ENCODE measurements at places on chromosomes 12 and 14.

DNA sequence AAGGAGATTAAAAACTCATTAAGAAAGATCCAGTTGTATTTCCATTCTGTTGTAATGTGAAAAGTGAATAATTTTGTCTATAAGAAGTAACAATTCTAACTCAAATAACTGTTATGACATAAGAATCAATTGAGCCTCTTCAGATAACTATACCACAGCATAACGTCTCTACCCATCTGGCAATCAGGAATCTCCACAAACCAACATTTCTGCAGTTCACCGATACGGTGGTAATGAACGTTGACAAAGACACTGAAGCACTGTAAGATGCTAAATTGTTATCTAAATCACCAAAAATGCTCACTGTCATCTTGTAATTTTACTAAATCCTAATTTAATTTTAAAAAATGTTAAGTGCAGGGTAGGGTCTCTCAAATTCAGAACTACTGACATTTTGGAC is 130.9 kb upstream of the USP15 start:
- DNase-seq, result no peak

DNA sequence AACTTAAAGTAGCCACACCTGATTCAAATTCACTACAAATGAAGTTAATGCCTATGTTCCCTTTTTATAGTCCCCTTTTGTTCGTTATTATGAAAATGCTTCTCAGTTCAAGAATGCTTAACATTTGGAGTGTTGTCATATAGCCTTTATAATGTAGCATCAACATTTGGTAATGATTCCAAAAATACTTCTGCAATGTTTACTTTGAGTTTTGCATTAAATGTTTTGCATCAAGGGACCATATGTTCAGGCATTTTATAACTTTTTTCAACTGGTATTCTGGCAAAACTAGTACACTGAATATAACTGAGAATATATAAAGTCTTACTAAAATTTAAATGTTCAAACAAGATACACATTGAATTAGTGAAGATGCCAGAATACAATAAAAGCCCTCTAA is 209.6 kb upstream of the SLC16A7 start:
- DNase-seq, result no peak

- no peak for DNase-seq
Observed at GRCh38 chr12:5244513-5244972, 187.4 kb upstream of the NTF3 start.

- DNase-seq, result no peak
Observed at GRCh38 chr12:67969134-67969802, 20.0 kb upstream of the IFNG-AS1 start.

GRCh38 chr14:51446771-51447170 is 204.9 kb upstream of the FRMD6 start:
- no peak for DNase-seq

- DNase-seq, result no peak
Observed at GRCh38 chr12:2282318-2282717, 229.5 kb downstream of the CACNA1C start.

- no peak for DNase-seq
Observed at GRCh38 chr12:11681207-11681606, 31.7 kb downstream of the ETV6 start.

GRCh38 chr14:92585981-92586937 is 72.7 kb downstream of the RIN3 start:
- peak; percentile 46 for DNase-seq

GRCh38 chr14:92560106-92560865 is 46.7 kb downstream of the RIN3 start:
- peak; percentile 62 for DNase-seq

- DNase-seq, result no peak
Observed at GRCh38 chr12:19217446-19217845, 87.9 kb downstream of the PLEKHA5 start.

GRCh38 chr14:104137297-104138097 is 890 bp upstream of the KIF26A start:
- DNase-seq, result peak; percentile 72

DNA sequence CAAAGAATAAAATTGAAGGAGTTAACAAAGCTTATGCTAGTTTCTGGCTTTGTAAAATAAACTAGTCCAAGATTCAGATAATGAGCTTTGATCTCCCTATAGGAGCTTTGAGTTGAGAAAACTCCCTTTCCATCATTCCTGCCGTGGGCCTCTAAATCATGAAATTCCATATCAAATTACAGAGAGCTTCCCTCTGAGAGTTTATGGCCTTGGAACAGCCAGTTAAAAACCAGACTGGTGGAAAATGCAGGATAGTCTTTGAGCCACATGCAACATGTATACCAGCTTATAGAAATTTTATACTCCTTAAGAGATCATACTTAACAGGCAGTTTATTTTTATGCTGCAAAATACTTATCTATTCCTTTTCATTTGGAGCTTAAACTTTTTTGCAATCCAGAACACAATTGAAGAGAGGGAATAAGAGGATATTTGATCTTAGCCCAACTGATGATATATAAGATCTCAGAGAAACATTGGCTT is 175.8 kb upstream of the ATP2B1 start:
- DNase-seq, result no peak

DNA sequence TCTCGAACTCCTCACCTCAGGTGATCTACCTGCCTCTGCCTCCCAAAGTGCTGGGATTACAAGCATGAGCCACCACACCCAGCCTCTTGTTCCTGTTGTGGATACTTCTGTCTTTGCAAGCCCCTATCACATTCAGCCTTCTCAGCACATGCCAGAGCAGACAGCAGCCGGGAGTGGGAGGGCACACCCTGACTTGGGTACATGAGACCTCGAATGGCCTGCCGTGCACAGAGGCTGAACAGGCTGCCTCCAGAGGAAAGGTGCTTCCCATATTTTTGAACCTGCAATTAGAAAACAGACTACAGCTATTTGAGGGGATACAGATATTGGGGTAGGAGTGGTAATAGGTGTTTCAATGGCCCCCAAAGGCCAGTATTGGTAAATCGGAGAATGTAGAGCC is 307.3 kb upstream of the DIO3 start:
- DNase-seq, result no peak

DNA sequence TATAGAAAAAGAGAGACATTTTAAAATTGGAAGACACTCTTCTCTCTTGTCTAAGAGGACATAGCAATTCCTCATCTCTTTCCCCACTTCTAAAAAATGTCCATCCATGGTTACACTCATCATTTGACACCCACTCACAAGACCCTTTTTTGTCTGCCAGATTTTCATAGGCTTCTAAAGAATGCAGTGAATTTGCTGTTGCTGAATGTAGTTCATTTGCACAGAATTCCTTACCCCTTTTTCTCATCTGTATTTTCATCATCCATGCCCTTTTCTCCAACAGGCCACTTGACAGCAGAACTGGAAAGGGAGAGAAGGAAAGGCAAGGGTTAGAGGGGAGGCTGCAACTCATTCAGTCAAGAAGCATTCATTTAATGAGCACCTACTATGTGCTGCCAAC is 128.0 kb downstream of the NUAK1 start:
- no peak for DNase-seq

DNA sequence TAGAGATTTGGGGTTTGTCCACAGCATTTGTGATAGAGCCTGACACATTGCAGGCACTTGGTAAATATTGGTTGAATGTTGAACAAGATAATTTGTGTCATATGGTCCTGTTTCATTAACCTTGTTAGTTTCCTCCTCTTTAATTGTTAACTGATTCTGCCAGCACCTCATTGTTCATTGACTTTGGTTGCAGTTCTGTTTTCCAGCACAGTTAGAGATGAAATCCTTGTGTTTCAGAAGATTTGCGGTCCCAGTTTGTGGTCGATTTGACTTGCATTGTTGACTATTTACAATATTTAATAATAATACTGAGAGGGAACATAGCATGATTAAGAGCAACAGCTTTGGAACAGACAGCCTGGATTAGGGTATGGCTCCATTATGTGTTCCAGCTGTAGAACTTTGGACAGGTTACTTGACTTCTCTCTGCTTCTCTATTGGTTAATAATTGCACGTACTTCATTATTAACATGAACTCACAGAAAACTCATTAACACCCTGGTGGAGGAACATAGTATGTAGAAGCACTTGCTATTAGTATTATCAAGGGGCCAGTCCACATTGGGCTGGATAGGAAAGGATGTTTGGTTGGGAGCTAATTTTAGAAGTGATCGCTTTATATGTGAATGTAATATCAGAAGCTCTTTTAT is 8.7 kb downstream of the DRAM1 start:
- no peak for DNase-seq

GRCh38 chr12:59040656-59041055 is 120.4 kb upstream of the LRIG3 start:
- no peak for DNase-seq

GRCh38 chr14:73027546-73027945 is 640 bp upstream of the ZFYVE1 start:
- DNase-seq, result no peak

GRCh38 chr14:86012461-86012860 is 482.5 kb downstream of the FLRT2 start:
- DNase-seq, result no peak

GRCh38 chr12:88935856-88936255 is 355.6 kb upstream of the KITLG start:
- no peak for DNase-seq

DNA sequence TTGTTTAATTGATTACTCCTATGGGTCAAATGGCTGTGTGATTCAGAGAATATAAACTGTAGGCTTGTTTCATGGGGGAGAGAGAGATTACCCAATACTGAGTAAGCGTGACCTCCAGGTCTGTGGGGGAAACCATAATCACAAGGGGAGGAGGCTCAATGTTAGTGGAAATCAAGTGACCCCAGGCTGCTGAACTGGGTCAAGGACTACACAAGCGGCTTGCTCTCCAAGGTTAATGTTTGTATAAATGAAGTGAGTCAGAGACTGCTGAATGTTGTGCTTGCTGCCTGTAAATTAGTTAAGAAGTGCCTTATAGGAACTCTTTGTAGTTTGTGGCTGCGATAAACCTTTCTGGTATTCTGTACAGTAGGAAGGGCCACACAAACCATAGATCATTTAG is 479.7 kb downstream of the AACS start:
- DNase-seq, result no peak

DNA sequence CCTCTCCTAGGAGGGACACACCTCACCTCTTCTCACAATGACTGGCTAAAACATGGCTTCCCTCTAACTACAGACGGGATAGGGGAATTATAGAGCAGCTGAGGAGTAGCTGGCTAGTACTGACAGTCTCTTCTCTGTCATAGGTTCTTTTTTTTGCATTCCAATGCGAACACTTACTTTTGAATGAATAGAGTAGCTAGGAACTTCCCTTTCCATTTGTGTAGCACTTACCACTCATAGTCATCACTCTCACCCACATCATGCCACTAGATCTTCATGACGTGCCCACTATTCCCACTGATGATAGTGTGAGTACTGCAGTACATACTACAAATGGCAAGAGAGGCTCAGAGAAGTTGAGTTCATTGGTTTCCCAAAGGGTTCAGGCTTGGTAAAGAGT is 143.9 kb upstream of the HIF1A start:
- no peak for DNase-seq

DNA sequence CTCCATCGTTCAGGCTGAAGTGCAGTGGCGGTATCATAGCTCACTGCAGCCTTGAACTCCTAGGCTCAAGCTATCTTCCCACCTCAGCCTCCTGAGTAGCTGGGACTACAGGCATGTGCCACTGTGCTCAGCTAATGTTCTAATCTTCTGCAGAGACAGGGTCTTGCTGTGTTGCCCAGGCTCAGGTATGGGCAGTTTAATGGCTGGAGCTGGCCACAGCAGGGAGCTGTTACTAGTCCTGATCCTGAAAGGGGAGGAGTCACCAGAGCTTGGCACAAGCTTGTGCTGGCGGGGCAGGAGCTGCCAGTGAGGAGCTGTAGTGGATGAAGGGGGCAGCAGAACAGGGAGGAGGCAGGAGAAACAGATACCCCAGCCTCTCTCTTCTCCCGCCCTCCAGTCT is 10.6 kb downstream of the TMEM120B start:
- DNase-seq, result no peak

GRCh38 chr12:71439362-71439612 is 311 bp upstream of the LGR5 start:
- no peak for DNase-seq

DNA sequence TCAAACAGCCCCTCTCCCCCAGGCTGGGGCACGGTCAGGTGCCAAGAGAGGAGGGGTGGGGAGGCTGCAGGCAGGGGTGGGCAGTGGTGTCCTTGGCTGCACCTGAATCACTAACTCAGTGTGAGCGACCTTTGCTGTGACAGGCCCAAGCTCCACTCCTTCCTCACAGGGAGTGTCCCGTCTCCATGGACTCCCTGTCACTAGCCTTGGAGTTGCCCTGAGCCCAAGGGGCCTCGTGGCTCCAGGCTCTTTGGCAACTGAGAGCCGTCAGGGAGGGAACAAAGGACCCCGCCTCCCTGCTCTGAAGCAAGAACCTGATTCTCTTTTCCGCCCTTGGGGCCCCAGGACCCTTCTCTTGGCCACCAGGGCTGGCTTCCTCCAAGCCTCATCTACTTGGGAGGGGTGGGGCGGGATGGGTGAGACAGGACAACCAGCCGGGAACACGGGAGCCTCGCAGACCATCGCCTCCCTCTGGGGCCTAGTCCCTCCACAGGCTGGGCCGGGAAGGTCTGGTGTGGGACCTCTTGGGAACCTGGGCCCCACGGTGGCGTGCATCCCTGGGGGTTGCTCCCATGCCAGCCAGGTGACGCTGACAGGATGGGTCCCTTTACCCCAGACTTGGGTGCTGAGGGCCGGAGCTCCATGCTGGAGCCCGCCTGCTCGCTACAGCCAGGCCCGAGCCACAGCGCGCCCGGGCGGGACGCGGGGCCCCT is 935 bp upstream of the ADSS1 start:
- DNase-seq, result no peak

DNA sequence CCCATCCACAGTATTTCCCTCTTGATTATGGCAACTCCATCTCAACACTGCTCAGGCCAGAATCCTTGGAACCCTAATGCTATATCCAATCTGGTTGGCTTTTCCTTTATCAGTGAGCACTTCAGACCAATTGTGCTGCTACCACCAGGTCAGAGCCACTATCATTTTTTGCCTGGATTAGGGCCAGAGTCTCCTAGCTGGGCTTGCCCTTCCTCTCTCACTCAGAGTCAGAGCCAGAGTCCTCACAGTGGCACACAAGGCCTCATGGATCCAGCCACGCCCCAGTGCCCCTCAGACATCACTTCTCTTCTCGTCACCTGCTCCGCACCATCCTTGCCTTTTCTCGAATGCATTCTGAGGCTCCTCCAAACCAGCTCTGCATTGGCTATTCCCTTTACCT is 211.1 kb downstream of the ANO6 start:
- no peak for DNase-seq

DNA sequence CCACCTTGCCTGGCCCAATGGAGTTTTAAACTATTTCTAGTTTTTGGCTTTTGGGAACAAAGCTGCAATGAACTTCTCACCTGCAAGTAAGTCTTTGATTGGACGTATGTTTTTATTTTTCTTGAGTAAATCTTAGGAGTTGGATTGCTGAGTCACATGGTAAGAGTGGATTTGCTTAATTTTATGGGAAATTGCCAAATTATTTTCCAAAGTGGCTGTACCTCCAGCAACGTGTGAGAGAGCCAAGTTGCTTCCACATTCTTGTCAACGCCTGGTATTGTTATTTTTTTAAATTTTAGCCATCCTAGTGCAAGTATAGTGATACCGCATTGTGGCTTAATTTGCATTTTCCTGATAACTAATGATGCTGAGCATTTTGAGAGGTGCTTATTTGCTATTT is 136.6 kb downstream of the LMNTD1 start:
- DNase-seq, result no peak
